ENCODE measurements at places on chromosomes 7 and 10.

DNA sequence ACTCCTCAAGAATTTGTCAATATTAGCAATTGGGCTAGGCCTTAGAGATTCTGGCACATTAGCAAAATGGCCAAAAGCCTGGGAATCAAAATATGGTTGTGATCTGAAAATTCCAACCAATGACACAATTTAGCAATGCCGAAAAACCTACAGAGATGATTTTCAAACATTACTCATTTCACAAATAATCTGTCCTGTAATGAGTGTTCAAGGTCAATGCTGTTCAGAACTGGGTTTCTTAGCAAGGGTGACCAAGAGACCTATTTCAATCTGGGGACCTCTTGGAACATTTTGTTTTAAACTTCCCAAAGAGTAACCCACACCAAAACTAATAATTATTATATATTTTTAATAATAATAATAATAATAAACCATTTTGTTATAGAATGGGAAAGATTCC is 24.1 kb downstream of the ELMO1 start:
- no peak for DNase-seq

- no peak for DNase-seq
Measured at GRCh38 chr7:69764147-69764546, 165.9 kb downstream of the AUTS2 start.

- DNase-seq: no peak
Measured at GRCh38 chr10:127370601-127371000, 174.2 kb upstream of the INSYN2A start.

DNA sequence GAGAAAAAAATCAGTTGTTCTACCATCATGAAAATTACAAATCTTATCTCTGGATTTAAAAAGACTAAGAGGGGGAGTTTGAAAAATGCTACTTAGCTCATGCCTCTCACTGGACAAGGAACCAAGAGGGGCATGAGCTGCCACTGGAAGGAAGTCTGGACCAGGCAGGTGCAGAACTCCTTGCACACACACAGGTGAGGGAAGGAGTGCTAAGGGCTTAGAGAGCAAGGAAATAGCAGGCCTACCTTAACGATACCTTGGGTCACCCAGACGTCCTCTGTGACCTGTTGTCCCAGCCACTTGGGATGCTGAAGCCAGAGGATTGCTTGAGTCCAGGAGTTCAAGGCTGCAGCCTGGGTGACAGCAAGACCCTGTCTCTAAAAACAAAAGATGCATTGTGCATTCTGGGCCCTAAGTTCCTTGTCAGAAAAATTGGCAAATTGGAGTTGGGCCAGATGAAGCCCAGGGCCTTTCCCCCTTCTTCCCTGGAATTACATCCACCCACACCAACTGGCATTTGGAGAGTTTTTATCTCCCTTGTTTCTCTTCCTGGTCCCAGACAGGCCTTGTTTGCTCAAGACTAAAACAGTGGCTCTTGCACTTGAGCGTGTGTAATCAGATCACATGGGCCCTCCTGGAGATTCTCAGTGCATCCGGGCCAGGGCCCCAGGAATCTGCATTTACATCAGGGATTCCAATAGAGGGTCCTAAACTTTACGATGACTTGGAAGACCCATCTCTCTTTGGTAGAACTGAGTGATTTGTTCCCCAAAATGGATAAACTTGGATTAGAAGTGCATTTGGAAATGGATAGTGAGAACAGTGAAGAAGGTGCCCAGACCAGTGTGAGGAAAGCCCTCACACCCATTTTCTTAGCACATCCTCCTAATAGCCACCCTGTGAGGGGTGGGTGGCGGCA is 3.0 kb downstream of the DDIT4 start:
- DNase-seq: no peak

DNA sequence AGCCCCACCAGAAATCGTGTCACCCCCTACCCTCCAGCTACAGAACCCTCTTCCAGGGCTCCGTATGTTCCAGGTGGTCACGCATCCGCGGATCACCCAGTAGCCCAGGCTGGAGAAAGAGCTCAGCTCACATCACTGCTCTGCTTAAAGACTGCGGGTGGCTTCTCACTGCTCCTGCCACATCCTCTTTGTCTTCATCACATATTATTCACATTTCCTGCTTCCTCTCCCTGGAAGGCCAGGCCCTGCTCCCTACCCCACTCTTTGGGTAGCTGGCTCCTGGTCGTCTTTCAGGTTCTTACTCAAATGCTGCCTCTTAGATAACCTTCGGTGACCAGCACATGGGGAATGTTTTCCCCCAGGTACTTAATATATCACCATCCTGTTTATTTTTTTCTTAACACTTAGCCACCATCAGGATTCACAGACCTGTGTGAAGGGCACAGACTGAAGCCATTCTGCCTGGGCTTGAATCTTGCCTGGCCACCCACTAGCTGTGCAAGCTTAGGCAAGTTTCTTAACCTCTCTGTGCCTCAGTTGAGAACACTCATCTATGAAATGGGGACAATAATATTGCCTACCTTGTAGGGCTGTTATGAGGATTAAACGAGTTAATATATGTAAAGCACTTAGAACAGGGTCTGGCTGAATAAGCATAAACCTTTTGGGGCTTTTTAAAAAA is 307.8 kb downstream of the PRPF18 start:
- no peak for DNase-seq

DNA sequence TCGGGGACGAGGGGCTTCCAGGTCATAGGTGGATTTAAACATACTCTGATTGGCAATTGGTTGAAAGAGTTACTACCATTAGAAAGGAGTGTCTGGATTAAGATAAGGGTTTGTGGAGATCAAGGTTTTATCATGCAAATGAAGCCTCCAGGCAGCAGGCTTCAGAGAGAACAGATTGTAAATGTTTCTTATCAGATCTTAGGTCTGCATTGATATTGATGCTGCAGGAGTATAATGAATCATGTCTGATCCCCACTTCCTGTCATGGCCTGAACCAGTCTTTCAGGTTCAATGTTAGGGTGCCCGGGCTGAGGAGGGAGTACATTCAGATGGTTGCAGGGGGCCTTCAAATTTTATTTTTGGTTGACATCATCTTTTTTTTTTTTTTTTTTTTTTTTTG is 51.4 kb downstream of the SH3PXD2A start:
- no peak for DNase-seq

DNA sequence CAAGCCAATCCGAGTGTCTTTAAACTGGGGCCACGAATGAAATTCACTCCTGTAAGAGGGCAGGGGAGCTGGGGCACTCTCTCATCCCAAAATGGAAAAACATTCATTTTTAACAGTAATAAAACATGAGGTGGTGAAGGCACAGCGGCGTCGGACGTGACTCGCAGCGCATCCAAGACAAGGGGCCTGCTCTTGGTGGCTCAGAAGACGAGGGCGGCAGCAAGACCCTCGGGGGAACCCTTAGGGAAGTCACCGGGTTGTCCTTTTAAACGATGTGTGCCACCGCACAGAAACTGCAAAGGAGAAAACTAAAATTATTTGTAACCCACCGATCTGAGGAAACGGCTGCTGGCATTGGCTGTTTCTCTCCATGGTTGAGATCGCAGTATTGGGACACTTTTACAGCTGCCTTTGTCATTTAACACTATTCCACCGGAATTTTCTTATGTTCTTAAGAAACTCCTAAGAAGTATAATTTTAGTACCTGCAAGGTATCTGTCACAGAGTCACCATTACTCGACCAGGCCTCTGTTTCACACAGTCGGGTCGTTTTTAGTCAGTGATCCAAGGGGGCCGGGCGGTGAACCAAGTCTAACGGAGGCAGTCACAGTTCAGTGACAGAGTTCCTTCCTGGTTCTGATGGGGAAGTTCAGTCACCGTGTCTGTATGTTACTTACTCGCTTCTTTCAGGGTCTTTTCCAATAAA is 159.3 kb downstream of the PTPRN2 start:
- no peak for DNase-seq

DNA sequence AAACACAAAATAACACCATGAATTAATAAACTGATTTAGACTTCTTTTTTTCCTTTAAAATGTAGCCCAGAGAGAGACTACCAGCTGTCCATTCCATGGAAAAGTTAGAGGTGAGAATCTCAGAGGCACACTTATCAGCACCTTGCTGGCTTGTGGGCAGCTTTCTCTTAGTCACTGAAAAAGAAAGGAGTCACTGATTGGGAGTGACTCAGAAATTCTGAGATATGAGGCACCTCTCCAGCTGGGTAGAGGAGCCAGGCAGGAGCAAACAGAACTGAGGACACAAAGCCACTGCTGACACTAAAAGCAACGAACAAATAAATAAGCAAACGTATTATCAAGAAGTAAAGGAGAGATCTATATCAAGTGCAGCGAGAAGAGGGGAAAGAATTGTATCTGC is 310.6 kb downstream of the PARD3 start:
- DNase-seq: no peak

DNA sequence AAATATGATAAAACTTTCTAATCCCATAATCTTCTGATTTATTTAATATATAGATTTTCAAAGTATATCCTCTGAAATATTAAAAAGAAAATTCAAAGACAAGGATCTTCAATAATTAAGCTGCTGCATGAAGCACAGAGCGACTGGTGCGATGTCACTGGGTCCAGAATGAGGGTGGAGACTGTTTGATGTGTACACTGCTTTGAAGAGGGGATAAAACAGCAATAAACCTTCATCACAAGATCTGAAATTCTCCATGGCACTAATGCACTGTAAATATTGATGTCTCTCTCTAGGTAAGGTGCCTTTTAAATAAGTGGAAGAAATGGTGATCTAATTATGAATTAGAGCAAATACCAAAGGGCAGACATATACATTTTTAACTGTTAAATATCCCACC is 337.8 kb downstream of the PARD3 start:
- DNase-seq: no peak

DNA sequence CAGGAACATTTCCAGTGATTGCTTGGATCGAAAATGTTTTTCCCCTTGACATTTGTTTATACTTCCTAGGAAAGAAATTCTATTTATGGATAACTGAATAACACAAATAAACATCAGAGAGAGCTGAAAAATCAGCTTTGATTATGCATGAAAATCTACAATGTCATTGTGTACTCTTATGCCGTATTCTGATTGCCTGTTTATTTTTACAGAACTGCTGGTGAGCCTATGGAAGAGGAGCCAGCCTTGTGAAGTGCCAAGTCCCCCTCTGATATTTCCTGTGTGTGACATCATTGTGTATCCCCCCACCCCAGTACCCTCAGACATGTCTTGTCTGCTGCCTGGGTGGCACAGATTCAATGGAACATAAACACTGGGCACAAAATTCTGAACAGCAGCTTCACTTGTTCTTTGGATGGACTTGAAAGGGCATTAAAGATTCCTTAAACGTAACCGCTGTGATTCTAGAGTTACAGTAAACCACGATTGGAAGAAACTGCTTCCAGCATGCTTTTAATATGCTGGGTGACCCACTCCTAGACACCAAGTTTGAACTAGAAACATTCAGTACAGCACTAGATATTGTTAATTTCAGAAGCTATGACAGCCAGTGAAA is 121.5 kb downstream of the TWIST1 start:
- DNase-seq: no peak

DNA sequence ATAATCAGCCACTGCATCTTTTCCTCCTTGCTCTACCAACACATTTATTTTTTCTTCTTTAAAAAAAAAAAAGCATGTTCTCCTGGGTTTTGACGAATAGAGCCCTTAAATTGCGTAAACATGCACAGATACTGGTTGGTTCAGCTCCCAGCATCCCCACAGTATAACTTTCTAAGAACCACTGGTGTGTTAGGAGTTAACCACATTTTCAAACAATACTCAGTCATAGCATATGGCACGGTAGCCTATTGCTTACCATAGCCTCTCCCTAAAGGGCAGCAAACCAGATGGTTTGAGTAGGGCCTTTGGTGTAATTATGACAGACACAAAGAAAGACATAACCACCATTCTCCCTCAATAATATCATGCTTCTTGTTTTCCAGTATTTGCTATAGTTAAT is 145.0 kb downstream of the LRRC4 start:
- DNase-seq: no peak

DNA sequence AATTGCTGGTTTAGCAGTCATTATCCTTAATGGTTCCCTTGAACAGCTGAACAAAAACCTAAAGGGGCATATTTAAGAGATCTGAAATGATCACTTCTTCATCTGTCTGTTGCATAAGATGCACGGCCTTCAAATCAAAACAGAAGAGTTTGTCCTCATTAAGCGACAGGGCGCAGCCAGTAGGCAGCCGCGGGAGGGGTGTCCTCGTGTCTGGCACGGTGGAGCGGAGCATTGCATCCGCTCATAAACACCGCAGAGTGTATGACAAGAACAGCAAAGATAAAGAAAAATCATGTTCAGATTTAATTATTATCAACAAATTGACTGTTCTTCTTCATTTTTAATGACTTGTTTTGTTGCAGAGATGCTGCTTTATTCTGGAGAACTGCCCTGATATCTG is 255.6 kb upstream of the ADARB2 start:
- no peak for DNase-seq

Measured in stimulated activated CD4-positive, alpha-beta T cell treated with anti-CD3 and anti-CD28 coated beads, TNF-alpha, amount 100 ng/mL, for 1 hour (primary cell).